Activated CD4-positive, alpha-beta T cell treated with anti-CD3 and anti-CD28 coated beads, Interleukin-2, amount 50 U/mL, for 24 hours (primary cell): ENCODE measurements at places on chromosomes 2 and 18.

- DNase-seq, result no peak
Observed at GRCh38 chr2:97723156-97724072, 10.0 kb downstream of the ZAP70 start.

DNA sequence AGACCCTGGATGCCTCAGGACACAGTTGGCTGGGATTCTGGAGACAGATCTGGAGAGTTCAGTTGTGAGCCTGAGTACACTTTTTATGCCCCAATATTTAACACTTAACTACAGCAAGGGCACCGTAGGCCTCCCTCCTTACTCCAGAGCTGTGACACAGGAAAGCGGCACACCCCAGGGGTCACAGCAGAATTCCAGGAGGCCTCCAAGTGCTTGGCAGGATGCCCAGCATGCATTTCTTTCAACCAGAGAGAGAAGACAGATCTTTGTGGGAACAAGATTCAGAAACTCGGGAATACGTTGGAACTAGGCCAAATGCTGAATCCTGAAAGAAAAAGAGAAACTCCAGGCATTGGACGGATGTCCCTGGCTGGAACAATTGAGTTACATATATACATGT, 199.2 kb upstream of the NT5C1B start:
- DNase-seq, result no peak

DNA sequence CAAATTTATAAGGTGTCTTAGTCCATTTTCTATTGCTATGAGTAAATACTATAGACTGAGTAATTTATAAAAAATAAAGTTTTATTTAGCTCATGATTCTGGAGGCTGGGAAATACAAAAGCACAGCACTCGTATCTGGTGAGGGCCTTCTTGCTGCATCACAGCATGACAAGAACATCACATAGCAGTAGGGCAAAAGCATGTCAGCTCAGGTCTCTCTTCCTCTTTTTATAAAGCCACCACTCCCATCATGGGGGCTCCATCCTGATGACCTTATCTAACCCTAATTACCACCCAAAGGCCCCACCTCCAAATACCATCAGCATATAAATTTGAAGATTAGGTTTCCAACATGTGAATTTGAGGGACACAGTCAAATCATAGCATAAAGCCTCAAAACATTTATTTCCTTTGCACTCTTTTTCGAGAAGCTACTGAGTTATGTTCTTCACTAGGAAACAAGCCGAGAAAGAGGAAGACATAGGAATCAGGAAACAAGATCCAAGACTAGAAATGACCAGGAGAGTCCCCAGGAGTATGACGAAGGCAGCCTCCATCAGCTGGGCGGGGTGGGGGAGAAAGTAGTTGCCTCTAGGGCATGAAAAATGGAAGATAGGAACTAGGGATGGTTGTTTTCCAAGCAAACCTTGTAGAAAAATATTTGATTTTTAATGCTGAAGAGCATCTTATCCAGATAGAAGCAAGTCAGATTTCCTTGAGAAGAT, 24.1 kb upstream of the NABP1 start:
- DNase-seq, result no peak

GRCh38 chr18:54359233-54359632, 1.5 kb downstream of the C18orf54 start:
- no peak for DNase-seq

DNA sequence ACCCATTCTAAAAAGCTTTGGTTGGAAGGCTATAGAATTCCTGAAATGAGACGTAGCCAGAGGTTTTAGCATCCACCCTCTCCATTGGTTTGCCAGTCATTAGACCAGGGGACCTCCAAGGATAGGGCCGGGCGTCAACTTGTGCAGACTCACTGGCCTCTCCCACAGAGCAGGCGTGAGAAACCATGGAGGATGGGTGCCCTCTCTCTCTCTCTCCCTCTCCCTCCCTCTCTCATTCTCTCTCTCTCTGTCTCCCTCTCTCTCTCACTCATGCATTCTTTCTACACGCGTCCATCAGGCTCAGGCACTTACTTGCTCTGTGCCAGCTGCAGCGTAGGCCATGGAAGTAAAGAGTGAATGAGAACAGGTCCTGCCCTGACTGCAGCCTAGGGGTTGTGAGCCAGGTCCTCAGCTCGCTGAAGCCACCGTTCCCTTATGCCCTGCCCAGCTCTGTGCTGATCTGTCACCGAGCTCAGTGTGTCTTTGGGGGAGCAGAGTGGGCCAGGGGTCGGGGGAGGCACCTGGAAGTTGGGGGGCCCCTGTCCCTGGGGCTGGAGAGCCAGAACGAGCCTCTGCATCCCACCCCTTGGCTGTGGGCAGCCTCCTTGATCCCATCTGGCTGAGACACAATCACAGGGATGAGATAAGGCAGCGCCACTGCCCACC, 304.4 kb upstream of the HS6ST1 start:
- no peak for DNase-seq

GRCh38 chr18:56085551-56085950, 497.6 kb upstream of the TCF4 start:
- no peak for DNase-seq
